ENCODE measurements at places on chromosomes 2 and 18. TPM values are rescaled to one million over a fixed set of nuclear protein-coding genes. Genes with fewer than 3 reads are reported as not detected.

Gene CAD
- polyA plus RNA-seq, result 4.1 TPM

Gene MAPK4
- 4.3 TPM for polyA plus RNA-seq

Gene IL36A
- not detected for polyA plus RNA-seq

Gene MRO
- polyA plus RNA-seq, result 0.71 TPM

Gene MAP3K19
- polyA plus RNA-seq, result not detected

Gene SLC30A3
- not detected for polyA plus RNA-seq

Gene BABAM2
- polyA plus RNA-seq, result 72.6 TPM

Gene APLF
- not detected for polyA plus RNA-seq

Gene MAP2
- polyA plus RNA-seq, result 87.1 TPM

Gene GALM
- polyA plus RNA-seq, result 1.4 TPM

Gene MARCHF7
- 251 TPM for polyA plus RNA-seq

Gene CASP10
- polyA plus RNA-seq, result 0.20 TPM

Gene COL5A2
- not detected for polyA plus RNA-seq

Gene DYSF
- not detected for polyA plus RNA-seq

Gene EIF5B
- 45.5 TPM for polyA plus RNA-seq
